ENCODE measurements at places on chromosomes 1 and 21.

DNA sequence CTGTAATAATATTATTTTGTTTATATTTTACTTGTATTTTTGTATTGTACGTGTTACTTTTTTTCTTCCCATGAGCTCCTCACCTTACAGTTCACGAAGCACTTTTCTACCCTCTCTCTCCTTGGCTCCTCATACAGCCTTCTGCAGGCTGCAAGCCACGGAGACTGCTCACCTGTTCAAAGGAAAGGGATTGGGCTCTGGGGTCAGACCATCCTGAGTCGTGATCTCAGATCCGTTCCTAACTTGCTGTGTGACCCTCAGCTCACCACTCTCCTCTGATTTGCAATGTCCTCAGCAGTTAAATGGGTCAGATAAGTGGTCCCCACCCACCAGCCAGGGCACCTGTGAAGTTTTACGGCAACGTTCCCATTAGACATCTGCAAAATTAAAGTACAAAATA is 54.1 kb downstream of the VWA5B1 start:
- no peak for DNase-seq

DNA sequence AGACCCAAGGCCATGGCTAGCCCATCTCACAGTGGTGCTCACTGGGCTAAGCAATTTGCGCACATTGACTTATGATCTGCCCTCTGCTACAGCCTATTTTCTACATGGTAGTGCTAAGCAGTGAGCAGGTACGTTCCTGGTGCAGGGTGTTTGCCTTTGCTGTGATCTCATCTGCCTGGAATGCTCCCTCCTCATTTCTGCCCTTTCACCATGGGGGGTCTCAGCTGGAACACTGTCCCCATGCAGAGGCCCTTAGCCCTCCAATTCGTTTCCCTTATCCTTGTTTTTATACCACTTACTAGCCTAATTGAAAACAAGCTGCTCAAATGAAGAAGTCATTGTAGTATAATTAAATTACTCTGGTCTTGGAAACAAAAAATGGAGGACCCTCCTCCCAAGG is 2.0 kb upstream of the B3GALT5 start:
- DNase-seq = no peak

DNA sequence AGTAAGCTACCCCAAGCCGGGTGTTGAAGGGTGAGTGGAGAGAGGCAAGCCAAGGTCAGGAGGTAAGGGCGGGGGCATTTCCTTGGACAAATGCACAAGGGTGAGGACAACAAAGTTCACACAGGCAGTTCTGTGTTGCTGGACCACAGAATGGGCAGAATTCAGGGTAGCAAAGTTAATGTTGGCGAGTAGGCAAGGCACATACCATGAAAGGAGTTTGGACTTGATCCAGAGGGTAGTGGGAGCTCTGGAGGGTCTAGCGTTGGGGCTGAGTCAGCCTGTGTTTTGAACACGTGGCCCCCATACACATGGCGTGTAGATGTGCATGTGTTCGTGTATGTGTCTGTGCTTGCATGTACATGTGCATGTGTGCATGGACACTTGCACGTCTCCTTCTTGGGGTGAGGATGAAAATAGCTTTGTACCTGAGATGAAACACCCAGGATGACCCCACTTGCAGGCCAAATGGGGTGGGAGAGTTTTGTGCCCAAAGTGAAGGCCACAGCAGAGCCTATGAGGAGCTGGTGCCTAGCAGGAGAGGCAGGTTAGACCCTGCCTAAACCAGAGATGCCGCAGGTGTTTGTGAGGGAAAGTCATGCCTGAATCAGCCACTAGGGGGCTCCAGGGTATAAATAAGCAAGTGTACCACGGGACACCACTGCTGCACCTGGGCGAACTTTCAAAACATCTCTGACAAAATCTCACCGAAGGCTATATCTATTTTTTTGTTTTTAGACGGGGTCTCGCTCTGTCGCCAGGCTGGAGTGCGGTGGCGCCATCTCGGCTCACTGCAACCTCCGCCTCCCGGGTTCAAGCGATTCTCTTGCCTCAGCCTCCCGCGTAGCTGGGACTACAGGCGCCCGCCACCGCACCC is 21.8 kb downstream of the SLC27A3 start:
- peak; percentile 89 for DNase-seq

GRCh38 chr1:173017792-173018191 is 32.9 kb downstream of the TNFSF18 start:
- DNase-seq = no peak

GRCh38 chr1:17773591-17774326 is 18.6 kb downstream of the ACTL8 start:
- no peak for DNase-seq

DNA sequence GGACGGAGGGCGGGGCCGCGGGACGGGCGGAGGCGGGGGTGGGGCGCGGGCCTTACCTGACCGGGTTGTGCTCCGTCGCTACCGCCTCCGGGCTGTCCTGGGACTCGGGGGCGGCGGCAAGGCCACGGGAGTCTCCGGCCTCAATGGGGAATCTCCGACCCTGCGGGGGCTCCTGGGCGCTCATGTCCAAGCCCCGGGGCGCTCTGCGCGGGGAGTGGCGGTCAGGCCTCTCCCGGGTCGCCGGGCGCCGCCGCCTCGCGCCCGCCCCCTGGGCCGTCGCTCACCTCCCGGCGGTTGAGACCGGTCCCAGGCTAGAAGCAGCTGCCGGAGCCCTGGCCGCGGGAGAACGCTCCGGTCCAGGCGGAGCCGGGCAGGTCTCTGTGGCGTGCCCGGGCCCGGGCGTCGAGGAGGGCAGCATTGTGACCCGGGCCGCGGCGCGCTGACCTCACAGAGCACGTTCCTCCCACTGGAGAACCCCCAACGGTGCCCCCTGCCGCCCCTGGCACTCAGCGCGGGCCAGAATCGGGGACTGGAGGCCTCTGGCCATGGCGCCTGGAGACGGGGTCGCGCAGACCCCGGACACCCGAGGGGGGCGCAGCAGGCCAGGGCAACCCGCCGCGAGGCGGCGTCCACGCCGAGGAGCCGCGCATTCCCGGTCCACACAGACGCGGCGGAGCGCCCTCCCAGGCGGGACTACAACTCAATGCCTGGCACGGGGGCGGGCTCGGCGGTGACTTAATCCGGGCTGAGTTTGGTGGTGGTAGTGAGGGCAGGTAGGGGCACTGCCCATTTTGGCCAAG is 411 bp downstream of the FAM229A start:
- peak; percentile 31 for DNase-seq

- DNase-seq = no peak
These were observed 25.6 kb downstream of the LRRC42 start for GRCh38 chr1:53971718-53972117.

GRCh38 chr1:37391211-37392011 is 83.0 kb upstream of the ZC3H12A start:
- DNase-seq = no peak

- no peak for DNase-seq
These were observed 18.4 kb downstream of the MTHFR start for GRCh38 chr1:11787251-11787803.

DNA sequence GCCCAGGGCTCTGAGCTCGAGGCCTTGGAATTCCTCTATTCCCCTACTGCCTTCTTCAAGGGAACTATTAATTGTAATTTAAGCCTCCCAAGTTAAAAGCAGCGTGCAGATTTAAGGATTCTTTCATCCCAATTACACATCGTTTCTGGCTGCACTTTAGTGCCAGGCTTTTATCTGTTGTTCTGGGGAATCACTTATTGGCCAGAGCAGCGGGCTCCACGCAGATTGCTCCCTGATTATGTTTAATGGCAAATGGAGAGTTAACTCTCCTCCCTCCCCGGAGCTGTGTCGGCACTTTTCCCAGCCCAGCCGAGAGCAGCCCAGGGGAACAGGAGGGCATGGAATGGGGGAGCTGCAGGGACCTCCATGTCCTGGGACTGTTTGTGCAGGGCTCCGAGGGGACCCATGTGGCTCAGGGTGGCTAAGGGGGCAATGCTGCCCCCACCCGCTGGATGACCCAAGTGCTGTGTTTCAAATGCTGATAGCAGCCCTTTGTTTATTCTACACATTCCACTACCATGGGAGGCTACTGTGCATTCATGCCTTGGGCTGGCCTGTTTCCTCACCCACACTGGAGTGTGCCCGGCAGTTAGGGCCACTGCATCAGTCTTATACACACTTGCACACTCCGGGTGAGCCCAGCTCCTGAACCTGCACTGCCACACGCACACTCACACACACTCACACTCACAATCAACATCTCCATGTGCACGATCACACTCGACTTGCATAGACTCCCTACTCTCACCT is 93.3 kb upstream of the POU3F1 start:
- DNase-seq = no peak

- no peak for DNase-seq
These were observed 133.0 kb downstream of the CDC42BPA start for GRCh38 chr1:227185291-227185690.

DNA sequence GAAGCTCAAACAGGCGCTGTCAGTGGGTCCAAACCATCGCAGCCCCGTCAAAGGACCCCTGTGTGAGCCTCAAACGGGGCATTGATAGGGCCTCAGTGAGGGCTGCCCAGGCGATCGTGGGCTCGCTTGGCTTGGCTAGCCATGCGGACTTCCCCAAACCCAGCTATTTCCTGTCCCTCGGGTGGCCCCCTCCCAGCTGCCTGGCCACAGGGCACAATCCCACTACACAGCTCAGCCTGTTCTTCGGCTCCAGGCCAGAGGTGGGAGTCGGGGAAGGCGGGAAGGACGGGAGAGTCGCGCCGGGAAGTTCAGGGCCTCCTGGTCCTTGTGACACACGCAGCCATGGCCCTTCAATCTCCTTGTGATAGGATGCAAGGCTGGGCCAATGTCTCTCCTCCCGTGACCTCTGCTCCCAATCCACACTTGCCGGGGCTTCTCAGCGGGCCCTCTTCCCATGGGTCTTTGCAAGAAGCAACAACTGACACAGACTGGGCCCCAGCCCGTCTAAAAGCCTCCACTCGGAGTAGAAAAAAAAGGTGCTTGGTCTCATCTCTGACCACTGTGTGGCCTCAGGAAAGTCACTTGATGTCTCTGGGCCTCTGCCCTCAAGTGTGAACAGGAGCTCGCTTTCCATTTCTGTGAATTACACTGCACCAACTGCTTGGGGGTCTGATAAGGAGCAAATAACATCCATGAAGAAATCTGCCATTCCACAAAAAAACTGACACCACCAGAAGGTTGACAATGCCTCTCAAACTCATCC is 7.1 kb upstream of the MATN1 start:
- no peak for DNase-seq

GRCh38 chr1:71269179-71269578 is 188.3 kb upstream of the ZRANB2 start:
- DNase-seq = no peak
